Natural killer cell treated with Interleukin-12 subunit alpha and Interleukin-12 subunit beta and Interleukin-15 and Interleukin-18, amount 100 ng/mL, for 72 hours (primary cell): ENCODE measurements at places on chromosomes 12 and 14.

- DNase-seq: no peak
Measured at GRCh38 chr14:39948235-39948634, 516.0 kb upstream of the FBXO33 start.

- no peak for DNase-seq
Measured at GRCh38 chr12:105982022-105982421, 156.7 kb downstream of the NUAK1 start.

- no peak for DNase-seq
Measured at GRCh38 chr12:89454080-89454848, 70.3 kb downstream of the GALNT4 start.

DNA sequence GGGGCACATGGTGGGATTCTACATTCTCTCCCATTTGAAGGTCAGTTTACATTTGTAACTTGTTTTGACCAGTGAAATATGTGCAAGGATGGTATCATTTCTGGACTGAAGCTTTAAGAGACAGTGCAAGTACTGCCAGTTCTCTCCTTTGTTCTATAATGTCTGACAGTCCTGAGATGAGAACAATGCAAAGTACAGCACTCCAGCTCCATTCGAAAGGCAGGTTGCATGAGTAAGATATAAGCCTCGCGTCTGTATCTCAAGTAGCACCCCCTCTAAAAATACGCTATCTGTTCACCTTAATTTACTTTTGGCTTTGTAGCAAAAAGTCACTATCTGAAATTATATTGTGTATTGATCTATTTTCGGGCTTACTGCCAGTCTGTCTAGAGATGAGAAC lies 1122.2 kb upstream of the TMEM132C start:
- no peak for DNase-seq

- DNase-seq: no peak
Measured at GRCh38 chr14:89336338-89336737, 80.7 kb downstream of the FOXN3 start.

DNA sequence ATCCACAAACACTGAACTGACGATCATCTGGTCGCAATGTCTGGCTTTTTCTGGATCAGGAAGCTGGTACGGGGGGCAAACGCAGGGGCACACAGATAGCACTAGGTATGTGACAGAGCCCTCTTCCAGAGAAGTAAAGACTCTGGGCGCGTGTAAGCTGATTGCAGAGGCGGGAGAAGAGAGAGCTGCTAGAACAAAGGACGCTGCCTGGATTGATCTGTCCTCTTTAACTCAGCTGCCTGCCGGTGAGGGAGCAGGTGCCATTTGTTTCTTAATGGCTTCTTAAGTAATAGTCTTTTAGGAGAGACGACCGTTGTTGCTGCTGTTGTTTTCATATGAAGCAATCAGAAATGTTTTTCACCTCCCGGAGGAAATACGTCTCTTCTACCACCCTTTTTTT lies 77.3 kb downstream of the GLT1D1 start:
- no peak for DNase-seq

DNA sequence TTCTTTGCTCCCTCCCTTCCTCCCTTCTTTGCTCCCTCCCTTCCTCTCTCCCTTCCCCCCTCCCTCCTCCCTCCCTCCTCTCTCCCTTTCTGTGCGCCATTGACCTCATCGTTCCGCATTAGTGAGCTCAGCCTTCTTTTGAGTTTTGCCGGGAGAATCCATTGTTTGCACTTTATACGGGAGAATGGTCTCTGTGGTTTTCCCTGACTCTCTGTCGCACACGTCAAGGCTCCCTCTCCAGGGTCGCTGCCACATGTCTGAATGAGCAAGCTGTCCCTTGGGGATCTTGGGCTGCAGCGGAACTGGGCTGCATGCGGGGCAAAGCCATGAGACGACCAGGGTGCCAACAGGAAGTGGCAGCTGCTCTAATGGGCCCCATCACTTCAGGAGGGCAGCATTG lies 118.5 kb downstream of the GLT1D1 start:
- DNase-seq: no peak

- no peak for DNase-seq
Measured at GRCh38 chr12:12792421-12792820, 7.0 kb downstream of the APOLD1 start.

DNA sequence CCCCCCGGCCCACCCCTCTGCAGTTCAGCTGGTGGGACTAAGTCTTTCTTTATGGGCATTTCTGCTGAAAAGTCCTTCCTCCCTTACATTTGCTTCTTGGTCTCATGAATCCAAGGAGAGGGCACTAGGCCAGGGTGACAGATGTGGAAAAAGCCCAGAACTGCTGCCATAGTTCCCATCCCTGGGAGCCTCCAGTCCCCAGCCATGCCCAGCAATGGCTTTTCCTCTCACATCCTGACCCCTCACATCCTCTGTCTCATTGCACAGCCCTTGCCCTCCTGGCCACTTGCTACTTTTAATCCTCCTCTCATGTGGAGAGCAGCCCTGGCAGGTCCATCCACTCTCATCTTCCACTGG lies 122.5 kb downstream of the ZFP36L1 start:
- no peak for DNase-seq

DNA sequence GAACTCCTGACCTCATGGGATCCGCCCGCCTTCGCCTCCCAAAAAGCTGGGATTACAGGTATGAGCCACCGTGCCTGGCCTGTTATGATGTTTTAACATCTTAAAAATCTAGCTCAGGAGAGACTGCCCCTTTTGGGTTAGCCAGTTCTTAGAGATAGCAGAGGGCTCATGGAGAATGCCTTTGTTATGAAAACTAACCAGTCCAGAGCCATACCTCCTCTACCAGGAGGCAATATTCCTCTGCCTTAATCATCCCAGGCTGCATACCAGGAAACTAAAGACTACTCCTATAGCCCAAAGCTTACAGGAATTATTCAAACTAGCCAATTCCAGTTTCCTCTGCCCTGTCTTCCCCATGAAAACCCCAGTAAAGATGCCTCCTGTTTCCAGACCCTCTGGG lies 96.0 kb upstream of the MDM1 start:
- no peak for DNase-seq

DNA sequence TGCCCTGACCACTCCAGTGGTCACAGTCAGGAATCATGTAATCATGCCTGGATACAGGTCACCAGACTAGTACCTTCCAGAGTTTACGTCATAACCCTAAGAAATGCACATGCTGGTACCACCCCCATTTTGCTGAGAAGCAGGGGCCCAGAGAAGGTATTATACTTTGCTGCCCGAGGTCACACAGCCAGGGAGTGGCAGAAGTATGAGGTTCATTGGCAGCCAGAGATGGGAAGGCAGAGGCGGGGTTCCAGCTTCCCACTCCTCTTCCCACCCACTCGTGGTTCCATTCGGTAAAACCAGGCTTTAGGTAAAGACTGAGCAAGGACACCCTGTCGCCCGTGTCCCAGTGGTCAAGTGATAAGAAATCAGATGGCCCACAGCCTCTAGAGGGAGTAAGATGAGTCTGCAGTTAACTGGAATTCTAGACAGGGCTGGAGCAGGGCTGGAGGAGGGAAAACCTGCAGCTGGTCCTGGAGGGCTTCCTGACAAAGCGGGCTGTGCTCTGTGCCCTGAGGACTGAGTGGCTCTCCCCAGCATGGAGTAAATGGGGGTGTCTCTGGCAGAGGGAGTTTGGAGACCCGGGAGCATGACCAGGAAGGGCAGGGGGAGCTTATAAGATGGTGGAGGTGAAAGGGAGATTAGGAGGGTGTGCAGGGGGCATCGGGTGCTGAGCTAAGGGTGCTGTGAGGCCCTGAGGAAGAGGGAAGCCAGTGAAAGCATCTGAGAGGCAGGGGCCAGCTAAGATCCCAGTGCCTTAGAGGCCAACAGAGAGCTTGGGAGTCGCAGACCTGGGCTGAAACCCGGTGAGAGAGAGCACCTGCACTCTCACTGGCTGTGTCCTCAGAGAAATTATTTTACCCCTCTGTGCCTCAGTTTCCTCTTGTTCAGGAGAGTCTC lies 5.7 kb downstream of the FAM222A start:
- DNase-seq: no peak

GRCh38 chr12:132761032-132761920 lies at the start of gene ANKLE2:
TSS of gene ANKLE2 (minus strand) at chr12:132761832. CDS start at chr12:132761798, 34 bp downstream.
- peak; percentile 80 for DNase-seq

DNA sequence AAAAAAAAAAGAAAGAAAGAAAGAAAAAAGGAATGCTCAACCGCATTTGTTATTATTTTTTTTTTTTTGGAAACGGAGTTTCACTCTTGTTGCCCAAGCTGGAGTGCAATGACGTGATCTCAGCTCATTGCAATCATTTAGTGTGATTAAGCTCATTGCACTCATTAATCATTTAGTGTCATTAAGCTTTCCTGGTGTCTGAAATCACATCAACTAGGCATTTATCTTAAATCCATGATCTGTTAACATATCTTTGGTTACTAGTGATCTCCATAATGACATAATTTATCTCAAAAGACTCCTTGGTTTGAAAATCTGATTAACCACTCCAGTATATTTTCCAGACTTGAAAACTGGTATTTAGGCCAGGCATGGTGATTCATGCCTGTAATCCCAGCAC lies 26.3 kb downstream of the ETFBKMT start:
- DNase-seq: no peak

DNA sequence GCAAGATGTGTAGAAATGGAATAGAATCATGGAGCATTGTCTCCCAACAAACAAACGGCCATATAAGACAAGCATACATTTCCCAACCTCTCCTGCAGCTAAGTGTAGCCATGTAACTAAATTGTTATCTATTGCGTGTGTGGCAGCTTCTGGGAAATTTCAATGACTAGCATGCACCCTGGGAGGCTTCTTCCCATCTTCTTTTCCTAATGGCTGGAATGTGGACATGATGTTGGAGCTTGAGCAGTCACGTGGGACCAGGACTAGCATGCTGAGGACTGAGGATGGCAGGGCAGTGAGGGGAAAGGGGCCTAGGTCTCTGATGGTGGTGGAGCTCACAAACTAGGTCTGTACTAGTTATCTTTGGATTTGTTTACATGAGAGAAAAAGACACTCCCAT lies 21.7 kb upstream of the CTDSP2 start:
- DNase-seq: no peak

DNA sequence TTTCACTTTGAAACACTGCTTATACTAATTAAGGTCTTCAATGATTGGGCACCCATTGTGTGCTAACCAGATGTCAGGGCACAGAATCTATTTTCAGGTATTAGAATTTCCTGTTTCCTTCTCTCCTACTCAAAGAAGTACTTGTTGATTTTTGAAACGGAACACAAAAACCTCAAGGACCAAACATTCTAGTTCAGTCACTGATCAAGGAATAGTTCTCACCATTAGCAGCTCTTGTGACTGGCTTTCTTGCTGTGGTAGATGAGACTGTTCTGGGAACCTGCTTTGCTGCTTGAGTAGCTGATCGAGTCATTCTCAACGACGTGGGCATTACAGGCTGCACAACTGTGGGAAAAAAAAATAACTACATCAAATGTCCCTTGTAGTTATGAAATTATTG lies 11.0 kb downstream of the DLGAP5 start:
- no peak for DNase-seq
